ENCODE measurements at places on chromosomes 6 and 20.

GRCh38 chr6:158669145-158670035 is 19.5 kb downstream of the SYTL3 start:
- DNase-seq: no peak

- no peak for DNase-seq
Observed at GRCh38 chr20:11993886-11994461, 76.3 kb downstream of the BTBD3 start.

- no peak for DNase-seq
Observed at GRCh38 chr6:119209452-119210205, 131.2 kb upstream of the FAM184A start.

DNA sequence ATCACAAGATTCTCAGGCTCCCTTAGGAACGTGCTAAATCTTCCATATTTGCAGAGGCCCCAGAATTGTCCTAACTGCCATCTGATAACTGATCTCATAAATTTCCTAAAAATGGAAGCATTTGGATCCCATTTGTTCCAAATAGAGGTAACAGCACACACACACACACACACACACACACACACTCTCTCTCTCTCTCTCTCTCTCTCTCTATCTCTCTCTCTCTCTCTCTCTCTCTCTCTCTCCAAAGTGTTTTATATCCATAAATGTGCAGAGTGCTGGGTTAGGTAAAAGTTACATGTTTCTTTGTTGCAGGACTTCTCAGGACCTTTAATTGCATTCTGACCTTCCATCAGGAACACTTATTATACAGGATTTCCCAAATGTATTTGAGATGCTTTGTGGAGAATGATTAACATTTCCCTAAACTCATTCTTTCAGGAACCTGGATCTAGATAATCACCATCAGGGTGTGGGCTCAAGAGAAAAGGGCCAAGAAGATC is 8.5 kb upstream of the STK38 start:
- no peak for DNase-seq

DNA sequence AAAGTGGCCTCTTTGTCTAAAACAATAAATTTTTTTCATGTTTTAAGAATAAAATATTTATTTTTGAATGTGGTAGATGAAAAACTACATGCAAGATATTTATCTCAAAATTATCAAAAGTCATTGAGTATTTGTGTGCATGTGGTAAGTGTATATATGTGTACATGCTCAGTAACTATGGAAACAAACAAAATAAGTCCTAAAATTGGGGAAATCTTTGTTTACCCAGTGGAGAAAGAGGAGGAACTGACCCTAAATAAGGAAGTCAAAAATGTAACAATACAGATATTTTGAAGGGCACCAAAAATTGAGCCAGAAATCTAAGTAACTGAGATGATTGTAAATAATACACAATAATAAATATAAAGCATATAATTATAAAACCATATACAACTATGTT is 639.2 kb downstream of the MAFB start:
- DNase-seq: no peak

DNA sequence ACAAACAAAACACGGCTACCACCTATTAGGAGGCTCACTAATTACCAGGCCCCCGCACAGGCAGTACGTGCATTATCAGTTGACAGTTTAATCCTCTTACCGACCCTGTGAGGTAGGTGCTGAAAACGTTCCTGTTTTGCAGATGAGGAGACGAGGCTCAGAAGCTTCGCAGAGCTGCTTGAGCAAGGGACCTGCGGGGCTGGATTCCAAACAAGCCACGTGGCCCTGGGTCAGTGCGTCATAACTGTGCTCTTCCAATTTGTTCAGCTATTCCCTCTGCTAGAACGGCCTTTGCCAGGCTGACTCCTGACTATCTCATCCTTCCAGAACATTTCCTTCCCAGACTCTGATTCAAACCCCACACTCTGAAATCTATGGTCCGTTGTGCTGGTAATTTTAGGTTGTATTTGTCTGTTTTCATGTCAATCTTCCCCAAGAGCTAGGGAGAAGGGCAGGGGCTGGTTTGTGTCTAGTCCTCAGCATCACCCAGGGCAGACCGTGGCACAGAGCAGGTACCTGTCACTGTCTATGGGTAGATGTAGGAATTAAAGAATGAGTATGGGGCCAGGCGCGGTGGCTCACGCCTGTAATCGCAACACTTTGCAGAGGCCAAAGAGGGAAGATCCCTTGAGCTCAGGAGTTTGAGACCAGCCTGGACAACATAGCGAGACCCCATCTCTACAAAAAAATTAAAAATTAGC is 28.8 kb upstream of the TLDC2 start:
- DNase-seq: no peak

DNA sequence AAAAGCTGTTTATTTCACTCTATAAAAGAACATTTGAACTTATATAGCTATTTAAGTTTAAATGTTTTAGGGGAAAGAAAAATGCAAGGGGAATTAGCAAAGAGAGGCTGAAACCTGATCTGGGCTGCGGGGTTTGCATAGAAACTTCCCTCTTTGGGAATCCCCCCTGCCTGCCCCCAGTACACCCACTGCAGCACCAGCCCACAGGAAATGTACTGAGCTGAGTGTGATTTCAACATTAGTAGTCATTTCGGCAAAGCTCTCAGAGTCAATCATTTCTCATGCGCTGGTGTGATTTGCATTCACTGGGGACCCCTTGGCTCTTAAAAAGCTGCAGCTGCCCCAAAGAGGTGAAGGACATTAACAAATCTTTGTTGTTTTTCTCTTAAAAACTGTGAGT is 859.4 kb downstream of the MAFB start:
- DNase-seq: no peak

DNA sequence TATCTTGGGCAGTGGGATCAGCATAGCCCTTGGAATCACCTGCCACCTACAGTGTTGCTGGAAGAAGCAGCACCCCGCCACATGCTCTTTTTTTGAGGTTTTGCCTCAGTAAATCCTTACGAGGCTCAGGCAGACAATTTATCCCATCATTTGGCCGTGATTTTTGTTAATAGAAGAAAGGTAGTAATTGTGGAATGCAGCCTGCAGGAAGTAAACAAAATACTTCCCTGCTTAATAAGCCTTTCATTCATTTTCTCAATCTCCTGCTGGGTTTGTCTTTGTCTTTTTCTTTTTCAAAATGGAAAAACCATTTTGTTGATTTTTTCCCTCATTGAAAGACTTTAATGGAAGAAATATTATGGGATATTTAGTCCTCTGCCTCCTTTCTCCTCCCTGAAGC is 93.7 kb upstream of the CD83 start:
- DNase-seq: no peak

DNA sequence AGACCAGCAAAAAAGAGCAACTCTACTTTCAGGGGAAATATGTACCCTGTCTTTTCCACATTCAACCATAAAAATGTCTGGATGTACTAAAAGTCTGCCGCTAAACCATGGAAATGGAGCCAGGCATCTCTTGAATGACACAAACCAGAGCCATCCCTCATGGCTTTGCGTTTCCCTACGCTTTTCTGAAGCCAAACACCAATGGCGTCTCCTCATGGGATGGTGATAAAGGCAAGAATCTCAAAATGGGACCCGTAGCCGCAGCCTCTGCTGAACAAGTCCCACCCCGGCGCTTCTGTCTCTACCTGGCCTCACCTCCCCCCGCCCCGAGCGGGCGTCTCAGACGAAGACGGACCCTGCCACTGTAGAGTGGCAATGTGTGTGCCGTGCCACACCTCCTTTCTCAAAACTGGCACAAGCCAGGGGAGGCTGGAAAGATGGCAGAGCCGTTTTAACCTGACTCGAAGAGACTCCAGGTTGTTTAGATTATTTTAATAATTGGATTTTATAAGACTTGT is 80.3 kb upstream of the AFDN start:
- DNase-seq: no peak

DNA sequence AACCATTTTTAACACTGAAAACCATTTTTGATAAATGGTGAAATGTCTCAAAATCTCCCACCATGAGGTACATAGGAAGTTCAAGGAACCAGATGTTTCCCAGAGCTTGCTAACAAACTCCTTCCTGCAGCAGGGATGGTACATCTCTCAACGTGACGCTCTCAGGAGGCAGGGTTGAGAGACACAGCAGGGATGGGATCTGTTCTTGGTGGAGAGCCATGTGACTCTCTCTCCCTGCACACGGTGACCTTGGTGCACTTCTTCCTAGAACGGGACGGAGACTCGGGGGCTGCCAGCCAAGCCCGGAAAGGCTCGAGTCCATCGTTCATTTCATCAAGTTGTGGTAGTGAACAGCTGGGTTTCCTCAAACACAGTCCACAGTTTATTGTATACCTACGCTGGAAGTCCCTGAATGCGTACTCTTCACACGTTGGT is 94.2 kb downstream of the FAM50B start:
- DNase-seq: no peak

DNA sequence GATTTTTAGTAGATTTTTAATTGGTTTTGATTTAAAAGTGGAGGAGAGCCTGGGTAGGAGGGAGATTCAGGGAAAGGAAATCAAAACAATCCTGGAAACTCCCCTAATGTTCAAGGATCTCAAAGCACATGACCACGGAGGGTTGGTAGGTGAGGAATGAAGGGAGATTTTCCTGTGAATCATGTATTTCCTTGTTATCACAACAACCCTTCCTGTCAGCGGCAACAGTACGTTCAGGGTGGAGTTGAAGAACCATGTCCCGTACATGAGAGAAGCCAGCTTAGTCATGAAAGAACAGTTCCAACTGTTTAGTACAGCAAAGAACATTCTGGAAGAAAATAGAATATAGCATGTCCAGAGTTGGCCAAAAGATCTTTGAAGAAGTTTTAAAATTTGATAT is 79.4 kb upstream of the SCAF8 start:
- DNase-seq: no peak

DNA sequence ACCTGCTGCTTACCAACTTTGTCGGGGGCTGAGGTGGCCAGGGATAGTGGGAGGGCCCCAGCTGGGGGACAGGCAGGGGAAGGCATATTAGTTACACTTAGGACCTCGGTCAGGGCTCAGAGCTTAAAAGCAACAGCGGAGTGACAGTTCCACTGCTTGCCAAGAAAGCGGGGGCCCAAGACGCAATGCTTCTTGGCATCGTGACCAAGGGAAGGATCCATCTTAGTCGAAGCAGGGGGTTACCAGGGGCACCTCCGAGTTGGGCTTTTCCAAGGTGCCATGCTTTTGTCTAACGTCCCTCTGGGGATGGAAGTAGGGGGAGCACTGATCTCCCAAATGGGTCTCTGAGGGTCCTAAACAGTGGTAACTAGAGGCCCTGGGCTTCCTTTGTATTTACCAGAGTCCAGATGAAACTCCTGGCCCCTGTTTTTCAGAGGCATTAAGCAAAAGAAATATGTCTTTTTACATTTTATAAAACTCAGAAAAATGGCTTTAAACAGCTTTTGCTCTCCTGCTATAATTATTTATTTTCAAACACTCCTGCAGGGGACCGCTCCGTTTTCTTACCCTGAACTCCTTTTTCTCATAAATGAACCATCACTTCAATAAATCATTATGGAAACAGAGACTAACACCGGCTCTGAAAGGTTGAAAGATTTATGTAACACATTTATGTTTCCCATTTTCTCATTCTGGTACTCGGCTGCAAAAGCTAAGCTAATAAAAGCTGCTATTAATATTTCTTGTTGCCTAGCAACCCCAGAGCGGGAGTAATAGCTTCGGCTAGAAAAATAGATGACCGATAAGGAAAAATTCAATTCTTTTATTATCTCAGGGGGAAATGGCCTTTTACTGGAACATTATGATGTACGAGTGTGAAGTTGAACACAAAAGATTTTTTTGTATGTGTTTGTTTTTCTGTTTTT is 100.4 kb downstream of the TOX2 start:
- DNase-seq: no peak

DNA sequence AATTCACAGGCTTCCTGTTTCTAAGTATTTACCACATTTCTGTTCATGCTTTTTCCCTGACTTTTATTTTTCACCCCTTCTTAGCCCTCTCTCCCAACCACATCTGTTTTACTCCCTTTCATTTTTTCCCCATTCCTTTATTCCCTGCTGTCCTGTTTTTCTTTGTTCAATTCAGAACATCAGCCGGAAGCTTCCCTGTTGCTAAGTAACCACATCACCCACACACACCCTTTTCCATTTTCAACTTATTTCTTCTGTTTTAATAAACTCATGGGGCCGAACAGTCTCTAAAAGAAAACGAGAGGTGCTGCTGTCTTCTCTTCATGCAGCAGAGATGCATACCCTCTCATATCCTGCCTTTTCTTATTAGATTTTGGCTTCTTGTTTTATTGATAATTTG is 53.5 kb upstream of the CEP85L start:
- DNase-seq: no peak

- DNase-seq: no peak
Observed at GRCh38 chr20:23086931-23087411, 847 bp upstream of the CD93 start.

- DNase-seq: no peak
Observed at GRCh38 chr6:146433881-146434731, 109.5 kb upstream of the RAB32 start.

GRCh38 chr6:18600255-18600654 is 213.1 kb downstream of the RNF144B start:
- DNase-seq: no peak

DNA sequence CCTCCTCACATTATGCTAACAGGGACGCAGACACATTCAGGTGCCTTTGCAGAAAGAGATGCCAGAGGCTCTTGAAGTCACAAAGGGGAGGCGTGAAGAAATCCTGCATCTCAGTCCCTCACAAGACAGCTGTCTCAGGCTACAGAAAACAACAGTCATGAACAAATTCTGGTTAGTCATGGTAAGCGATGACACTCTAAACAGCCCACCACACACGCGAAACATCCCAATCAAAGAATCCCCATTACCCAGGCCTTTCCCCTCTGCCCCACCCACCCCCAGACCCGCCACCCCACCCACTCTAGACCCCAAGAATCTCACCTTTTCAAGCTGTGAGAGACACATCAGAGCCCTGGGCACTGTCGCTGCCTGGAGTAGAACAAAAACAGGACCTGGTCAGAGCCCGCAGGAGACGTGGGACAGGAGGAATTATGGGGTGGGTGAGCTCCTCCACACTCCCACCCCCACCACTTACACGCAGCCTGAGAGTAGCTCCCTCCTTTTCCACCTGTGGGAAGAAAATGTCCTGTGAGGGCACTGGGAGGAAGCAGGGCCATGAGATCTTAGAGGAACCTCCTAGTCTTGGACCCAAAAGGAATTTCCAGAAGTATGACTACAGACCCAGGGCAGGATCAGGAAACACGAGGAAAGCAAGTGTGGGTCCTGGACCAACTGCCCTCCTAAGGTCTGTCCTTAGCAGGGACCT is 2.7 kb downstream of the HLA-B start:
- no peak for DNase-seq

DNA sequence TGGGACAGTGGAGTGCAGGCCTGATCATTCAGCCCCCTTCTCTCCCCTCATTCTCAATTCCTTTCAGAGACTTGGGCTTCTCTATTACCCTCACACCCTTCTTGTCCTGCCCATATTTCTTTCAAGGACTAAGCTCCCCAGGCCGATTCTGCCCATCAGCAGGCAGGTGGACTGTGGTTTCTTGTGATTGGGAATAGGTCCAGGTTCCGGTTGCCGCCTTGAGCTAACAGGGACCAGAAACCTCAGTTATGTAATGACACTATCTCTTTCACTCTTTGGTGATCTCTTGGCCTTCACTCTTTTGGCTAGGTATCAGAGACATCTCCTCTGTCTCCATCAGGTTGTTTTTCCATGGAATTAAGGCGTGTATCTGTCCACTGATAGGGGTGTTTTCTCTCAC is 6.5 kb downstream of the MUCL3 start:
- DNase-seq: no peak

Data from NCI-H1694 treated with DMSO at 0.1 percent for 48 hours (cell line).